ENCODE measurements at places on chromosomes 12 and 14. TPM values are rescaled to one million over a fixed set of nuclear protein-coding genes. Genes with fewer than 3 reads are reported as not detected.

RND1 gene
- 4.2 TPM for total RNA-seq

GLT8D2 gene
- 0.41 TPM for total RNA-seq

GCH1 gene
- 39.1 TPM for total RNA-seq

C12orf50 gene
- total RNA-seq = not detected

- DNase-seq = peak; percentile 63
Observed at GRCh38 chr12:116672842-116673516, 64.9 kb downstream of the SPRING1 start.

DNA sequence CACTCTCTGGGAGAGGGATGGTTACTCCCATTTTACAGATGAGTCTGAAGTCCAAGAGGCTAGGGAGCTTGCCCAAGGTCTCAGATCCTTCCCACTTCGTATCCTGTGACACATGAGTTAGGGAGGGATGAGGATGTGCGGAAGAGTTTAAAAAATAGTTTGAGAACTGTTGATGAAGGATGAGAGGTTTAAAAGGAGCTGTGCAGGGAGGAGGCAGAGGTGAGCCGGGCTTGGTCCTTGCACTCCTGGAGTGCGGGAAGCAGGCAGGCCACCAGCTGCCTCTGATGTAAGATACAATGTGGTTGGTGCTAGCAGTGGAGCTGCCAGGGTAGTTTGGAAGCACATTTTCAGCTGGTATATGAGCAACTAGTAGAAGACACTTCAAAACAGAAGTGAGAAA is 46.5 kb downstream of the TSPAN9 start:
- no peak for DNase-seq

- no peak for DNase-seq
Observed at GRCh38 chr12:25194722-25195055, 271 bp downstream of the DNAI7 start.

All from GM12878 (cell line).